ENCODE measurements at places on chromosomes 11 and 22.

DNA sequence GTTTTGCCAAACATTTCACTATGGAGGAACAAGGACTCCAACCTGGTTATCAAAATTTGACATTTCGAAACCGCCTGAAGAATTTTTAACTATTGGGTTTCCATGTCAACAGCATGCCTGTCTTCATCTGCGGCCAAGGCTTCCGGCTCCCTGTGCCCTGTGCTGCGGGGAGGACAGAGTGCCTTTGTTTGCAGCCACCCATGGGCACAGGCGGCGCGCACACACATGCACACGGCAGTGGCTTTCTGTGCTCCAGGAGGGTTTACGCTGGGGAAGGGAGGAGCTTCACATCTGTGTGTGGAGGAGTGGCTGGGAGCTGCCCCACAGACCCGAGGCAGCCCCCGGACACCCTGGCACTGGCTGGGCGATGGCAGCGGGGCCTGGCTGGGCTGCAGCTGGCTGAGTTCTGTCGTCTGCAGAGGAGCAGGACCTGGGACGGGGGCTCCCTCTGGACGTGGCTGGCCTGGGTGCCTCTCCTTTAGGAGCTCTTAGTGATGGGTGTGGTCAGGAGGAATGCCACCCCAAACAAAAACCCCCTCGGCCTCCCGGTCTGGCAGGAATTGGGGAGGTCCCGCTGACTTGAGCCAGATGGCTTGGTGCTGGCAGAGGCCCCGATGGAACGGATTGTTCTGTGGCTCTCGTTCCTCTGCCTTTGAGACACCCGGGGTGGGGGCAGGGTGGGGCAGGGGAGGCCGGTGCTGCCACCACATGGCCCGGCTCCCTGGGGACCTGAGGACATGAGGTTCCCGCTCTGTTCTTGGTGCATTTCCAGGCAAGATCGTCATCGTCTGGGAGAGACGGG lies 1290.9 kb downstream of the BRD1 start:
- no peak for DNase-seq

GRCh38 chr11:128407962-128408361 lies 179.4 kb downstream of the ETS1 start:
- no peak for DNase-seq

GRCh38 chr11:73227571-73228211 lies 9.6 kb downstream of the P2RY2 start:
- DNase-seq, result no peak

GRCh38 chr11:24373516-24373915 lies 123.3 kb upstream of the LUZP2 start:
- DNase-seq, result no peak

- no peak for DNase-seq
Observed at GRCh38 chr11:8017894-8018483, 30.9 kb downstream of the EIF3F start.

GRCh38 chr11:123545726-123546270 lies 108.6 kb downstream of the SCN3B start:
- no peak for DNase-seq

DNA sequence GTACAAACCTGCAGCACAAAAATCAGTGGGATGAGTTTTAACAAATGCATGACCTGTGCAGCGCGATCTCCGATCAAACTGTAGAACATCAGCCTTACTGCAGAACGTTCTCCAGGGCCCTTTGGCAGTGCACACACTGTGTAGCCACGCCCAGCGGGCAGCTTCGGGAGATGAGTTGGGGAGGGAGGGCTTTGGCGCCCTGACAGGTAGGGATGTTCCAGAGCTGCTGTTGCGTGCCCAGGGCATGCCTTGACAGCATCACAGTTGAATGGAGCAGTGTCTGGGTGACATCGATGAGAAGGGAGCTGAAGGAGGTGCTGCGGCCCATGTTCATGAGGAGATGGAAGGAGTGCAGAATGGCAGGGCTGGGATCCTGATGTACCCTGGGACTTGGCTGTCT lies 80.2 kb downstream of the TBC1D22A start:
- DNase-seq, result no peak

- DNase-seq, result no peak
Observed at GRCh38 chr11:43948341-43949225, 6.1 kb downstream of the C11orf96 start.

DNA sequence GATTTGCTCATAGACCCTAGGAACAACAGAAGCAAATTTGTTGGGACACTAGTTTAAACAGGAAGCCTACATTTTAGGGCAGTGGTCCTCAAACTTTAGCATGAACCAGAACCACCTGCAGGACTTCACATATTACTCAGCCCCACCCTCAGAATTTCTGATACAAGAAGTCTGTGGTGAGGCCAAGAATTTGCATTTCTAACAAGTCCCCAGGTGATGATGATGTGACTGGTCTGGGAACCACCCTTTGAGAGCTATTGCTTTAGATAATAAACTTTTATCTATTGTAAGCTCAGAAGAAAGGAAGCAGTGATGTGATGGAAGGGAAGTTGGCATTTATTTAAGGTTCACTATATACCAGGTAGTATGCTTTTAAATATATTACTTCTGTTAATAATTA lies 194.0 kb downstream of the FAM181B start:
- DNase-seq, result no peak

DNA sequence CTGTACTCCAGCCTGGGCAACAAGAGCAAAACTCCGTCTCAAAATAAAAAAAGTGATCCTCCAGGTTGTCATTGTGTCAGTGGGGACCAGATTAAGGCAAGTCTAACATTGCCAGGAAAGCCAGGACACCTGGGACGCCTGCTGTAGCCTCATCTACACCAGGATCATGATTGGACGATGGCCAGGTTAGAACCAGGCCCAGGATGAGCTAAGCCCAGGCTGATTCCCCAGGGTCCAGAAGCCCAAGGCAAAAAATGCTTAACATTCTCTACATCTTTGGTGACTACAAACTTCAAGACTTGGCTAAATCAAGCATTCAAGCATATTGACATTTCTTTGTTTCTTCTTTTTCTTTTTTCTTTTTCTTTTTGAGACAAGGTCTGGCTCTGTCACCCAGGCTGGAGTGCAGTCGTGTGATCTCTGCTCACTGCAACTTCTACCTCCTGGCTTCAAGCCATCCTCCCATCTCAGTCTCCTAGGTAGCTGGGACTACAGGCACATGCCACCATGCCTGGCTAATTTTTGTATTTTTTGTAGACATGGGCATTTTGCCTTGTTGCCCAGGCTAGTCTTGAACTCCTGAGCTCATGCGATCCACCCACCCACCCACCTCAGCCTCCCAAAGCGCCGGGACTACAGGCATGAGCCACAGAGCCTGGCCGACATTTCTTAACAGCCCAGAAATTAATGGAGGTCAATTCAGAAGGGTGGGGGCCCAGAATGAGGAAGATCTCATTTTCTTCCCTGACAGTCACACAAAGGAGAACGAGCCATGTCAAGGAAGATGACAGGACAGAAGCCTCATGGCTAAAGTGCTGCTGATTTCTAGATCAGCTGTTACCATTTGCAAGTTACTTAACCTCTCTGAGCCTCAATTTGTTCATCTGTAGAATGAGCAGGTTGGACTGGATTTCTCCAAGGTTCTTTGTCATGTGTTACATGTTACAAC lies 12.5 kb upstream of the PTPRJ start:
- no peak for DNase-seq

- DNase-seq, result no peak
Observed at GRCh38 chr22:46280063-46280817, 12.4 kb downstream of the TTC38 start.

GRCh38 chr22:40855071-40855978 lies 1.1 kb downstream of the ST13 start:
- DNase-seq, result no peak

GRCh38 chr22:25736378-25737011 lies 5.5 kb upstream of the MYO18B start:
- DNase-seq, result peak; percentile 63

Data from activated T-cell treated with anti-CD3 and anti-CD28 coated beads, Interleukin-2, amount 50 U/mL, for 72 hours (primary cell).